ENCODE measurements at places on chromosomes 1 and 21. TPM values are rescaled to one million over a fixed set of nuclear protein-coding genes. Genes with fewer than 3 reads are reported as not detected.
A peak's percentile ranks its signal among the peaks of the same experiment; 100 is the strongest.

GRCh38 chr1:32503153-32503552, 36.1 kb upstream of the ZBTB8A start:
- DNase-seq: no peak

GRCh38 chr21:35510957-35511695, 462.0 kb upstream of the RUNX1 start:
- DNase-seq: no peak

- DNase-seq: no peak
These were observed 86.7 kb downstream of the C1orf94 start for GRCh38 chr1:34263406-34263805.

- DNase-seq: no peak
These were observed 470 bp upstream of the MTMR11 start for GRCh38 chr1:149936992-149937705.

- no peak for DNase-seq
These were observed 104.9 kb upstream of the TMPRSS2 start for GRCh38 chr21:41612674-41613532.

DNA sequence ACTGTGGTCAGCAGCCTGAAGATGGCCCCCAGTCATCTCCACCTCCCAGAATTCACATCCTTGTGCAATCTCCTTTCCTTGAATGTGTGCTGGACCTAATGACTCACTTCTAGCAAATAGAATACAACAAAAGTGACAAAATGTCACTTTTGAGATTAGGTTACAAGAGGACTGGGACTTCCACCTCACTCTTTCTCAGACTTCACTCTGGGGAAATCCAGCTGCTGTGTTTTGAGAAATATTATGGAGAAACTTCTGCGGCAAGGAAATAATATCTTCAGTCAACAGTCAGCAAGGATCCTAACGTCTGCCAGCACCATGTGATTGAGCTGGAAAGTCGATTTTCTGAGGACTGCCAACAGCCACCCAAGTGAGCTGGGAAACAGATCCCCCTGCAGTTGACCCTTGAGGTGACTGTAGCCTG, 70.5 kb upstream of the GADD45A start:
- no peak for DNase-seq

DNA sequence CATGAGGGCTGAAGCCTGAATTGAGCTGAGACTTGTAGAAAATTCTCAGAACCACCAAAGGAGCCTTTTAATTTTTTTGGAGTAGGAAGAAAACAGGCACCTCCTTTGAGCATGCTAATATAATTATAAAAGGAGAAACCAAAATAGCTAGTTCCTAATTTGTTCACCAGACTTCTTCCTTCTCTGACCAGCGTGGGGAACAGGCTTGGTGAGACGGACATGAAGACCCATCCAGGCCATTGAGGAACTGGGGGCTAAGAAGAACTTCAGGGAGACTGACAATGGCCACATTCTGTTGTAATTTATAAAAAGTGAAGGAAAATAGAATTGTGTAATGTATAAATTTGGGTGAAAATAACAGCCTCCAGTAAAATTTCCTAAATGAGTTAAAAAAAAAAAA, 62.6 kb downstream of the MAN1C1 start:
- no peak for DNase-seq

- no peak for DNase-seq
These were observed 20.1 kb downstream of the NADK start for GRCh38 chr1:1758059-1758621.

- no peak for DNase-seq
These were observed 9.3 kb downstream of the RASSF5 start for GRCh38 chr1:206516728-206516990.

- DNase-seq: peak; percentile 20
These were observed 19.1 kb downstream of the OLFML3 start for GRCh38 chr1:113998361-113998760.

DNA sequence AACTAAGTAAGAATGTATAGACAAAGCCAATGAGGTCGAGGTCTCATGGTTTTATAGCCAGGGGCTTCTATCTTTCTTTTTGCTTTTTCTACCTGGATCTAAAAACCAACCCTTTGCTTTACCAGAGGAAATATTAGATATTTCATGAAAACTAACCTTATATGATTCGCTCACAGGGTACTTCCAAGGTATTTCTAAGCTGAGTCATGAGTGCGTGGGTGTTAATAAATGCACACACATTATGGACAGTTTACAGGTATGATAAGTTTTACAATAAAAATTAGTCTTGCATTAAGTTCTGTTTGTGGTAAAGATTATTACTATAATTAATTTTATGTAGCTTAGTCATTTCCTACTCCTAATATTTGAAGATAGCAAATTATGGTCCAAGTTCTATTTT, 217.2 kb downstream of the CHRM3 start:
- no peak for DNase-seq

- no peak for DNase-seq
These were observed 256.8 kb downstream of the TOMM20 start for GRCh38 chr1:234871710-234872271.

DNA sequence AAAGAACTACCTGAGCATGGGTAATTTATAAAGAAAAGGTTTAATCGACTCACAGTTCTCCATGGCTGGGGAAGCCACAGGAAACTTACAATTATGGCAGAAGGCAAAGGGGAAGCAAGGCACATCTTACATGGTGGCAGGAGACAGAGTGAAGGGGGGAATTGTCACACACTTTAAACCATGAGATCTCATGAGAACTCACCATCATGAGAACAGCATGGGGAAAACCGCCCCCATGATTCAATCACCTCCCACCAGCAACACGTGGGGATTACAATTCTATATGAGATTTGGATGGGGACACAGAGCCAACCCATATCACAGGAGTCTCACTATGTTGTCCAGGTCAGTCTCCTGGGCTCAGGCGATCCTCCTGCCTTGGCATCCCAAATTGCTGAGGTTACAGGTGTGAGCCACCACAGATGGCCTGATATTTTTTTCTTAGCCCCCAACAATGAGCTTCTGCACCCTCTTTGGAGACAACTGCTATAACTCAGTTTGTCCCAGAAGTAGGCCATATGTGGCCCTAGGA, 22.5 kb upstream of the MORC3 start:
- DNase-seq: no peak

DNA sequence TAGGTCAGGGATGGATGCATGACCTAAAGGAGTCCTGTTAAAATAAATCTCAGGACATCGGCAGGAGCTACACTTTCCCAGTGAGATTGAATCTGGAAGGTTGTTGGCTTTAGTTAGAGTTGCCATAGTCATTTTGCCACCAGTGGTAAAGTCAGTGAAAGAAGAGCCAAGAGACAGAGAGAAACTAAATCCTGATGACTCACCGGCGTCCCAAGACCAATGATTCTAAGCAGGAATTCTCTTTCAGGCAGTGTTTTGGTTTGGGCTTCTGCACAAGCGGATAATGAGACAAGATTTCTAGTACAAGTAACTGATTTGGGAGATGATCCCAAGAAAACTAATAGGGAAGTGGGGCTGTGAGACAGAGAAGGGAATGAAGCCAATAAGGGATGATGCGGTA, 88.8 kb upstream of the ETS2 start:
- no peak for DNase-seq

DNA sequence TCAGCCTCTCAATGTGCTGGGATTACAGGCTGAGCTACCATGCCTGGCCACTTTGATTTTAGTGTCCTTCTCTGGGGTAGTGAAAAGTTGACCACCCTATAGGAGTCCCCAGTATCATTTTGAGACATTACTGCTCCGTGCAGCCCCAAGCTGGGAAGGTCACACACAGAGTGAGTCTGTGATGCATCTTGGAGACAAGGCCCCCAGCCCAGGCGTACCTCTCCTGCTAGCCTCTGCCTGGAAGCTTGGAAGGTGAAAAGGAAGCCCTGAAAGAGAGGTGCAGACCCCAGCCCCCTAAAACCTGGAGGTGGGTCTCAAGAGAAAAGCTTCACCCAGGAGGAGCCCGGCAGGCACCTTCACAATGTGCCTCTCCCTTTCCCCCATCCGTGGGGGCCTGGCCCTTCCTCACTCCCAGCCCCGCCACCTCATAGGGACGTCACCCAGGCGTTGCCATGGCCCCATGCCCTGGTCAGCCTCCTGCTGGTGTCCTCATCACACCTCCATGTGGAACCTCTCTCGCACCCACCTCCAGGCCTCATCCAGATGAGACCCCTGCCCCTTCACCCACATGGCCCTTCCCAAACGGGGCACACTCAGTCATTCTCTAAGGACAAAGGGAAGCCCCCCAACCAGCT, 5.6 kb upstream of the ARF1 start:
- DNase-seq: no peak

DNA sequence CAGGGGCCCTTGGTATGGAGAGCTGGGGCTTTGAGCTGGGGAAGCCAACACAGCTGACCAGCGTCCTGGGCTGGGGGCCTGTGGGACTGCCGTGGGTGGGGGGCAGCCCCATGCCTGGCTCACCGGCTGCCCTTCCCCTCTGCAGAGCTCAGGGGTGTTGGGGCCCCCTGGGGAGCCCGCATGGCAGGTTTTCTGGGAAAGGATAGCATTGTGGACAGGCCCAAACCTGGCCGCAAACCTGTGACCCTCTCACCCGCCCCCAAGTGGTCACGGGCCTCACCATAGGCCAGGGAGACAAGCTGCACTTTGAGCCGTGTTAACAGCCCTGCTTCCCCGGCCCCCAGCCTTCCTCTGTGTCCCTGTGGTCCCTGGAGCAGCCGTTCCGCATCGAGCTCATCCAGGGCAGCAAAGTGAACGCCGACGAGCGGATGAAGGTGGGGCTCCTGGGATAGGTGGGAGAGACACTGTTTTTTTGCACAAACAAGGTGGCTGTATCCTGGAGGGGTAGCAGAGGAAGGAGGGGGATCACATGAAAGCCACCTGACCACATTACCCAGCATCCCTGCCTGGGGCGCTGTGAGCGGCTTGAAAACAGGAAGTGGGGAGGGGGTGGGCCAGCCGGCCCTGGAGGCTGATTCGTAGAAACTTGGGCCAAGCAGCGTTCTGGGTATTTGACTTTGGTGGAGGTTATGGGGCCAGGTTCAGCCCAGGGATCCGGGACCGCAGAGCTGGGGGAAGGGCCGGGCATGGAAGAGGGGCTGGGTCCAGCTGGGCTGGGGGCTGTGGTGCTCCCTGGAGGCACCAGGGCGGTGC, 65.9 kb downstream of the PIK3CD start:
- peak; percentile 92 for DNase-seq

DNA sequence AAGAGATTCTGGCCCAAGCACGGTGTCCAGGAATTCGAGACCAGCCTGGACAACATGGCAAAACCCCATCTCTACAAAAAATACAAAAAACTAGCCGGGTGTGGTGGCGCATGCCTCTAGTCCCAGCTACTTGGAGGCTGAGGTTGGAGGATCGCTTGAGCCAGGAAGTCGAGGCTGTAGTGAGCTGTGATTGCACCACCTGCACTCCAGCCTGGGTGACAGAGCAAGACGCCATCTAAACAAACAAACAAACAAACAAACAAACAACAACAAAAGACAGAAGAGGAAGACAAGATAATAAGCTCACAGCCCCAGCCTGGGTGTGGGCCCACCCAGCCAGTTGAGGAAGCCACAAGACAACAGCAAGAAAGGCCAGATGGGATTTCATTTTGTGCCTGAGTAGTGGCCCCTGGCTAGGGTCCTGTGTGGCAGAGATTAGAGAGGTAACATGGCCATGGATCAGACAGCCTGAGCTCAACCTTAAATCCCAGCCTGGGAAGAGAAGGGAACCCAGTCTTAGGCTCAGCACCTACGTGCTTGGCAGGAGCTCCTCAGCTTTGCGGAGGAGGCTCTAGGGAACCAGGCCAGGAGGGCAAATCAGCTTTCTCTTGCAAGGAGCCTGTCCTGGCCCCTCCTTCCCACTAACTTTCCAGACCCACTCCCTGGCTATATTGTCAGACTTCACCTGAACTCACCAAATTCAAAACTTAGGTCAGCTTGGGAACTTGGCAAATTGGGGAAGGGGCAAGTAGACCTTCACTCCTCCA, 4.9 kb upstream of the BEST4 start:
- DNase-seq: no peak

GRCh38 chr1:5834477-5835178, 157.6 kb downstream of the NPHP4 start:
- no peak for DNase-seq

- no peak for DNase-seq
These were observed 898 bp upstream of the PTGS2 start for GRCh38 chr1:186681121-186681520.

DNA sequence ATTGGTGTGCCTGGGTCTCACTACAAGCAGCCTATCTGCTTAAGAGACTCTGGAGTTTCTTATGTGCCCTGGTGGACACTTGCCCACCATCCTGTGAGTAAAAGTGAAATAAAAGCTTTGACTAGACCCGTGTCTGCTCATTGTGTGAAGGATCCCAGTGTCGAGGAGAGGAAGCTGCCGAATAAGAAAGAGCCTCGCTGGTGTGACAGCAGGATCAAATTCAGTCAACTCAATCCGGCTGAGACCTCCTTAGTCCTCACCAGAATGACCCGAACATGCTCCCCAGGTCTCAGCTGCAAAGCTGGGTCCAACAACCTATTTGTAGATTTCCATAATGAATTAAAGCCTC, 14.8 kb downstream of the CD2 start:
- no peak for DNase-seq

DNA sequence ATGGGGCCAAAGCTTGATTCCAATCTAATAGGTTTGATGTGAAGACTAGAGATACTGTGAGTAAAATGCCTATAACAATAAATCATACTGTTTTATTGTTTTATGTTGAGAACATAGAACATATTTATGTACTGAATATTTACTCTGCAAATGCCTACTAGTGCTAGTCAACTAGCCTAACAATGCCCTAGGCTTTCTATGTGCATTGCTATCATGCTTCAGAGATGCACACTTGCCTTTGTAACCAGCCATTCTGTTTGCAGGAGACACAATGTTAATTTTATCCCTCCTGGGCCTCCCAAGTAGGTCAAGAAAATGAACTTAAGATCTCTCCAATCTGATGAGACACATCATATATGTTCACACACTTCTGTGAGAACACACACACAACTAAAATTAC, 530.8 kb upstream of the BEND5 start:
- DNase-seq: no peak

GRCh38 chr1:154384650-154385489, 20.3 kb upstream of the IL6R start:
- DNase-seq: no peak

DNA sequence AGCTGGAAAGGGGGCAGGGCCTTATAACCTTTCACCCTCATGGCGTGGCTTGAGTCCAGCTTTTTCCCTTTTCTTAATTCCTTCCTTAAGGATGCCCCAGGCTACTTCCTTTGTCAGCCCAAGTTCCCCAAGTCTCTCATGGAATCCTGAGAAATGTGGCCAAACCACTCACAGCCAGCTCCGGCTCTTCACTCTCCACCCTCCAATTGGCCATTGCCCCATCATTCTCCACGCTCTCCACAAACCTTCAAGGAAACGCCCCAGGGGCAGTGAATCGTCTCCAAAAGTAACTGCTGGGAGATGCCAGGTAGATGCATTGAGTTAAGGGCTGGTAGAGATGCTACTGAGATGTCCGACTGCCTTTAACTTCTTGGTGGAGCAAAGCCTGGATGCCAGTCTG, 113.5 kb upstream of the CD34 start:
- no peak for DNase-seq

- no peak for DNase-seq
These were observed 868 bp downstream of the ZBTB40 start for GRCh38 chr1:22452481-22452957.

GRCh38 chr1:84289169-84289785, 12.2 kb upstream of the SAMD13 start:
- DNase-seq: no peak

SPRR5 gene
- total RNA-seq: not detected

BRDT gene
- total RNA-seq: not detected

TNFRSF4 gene
- total RNA-seq: 4.3 TPM

MMEL1 gene
- 8.1 TPM for total RNA-seq

GBP7 gene
- not detected for total RNA-seq

EXO1 gene
- 3.5 TPM for total RNA-seq

CDC7 gene
- 3.8 TPM for total RNA-seq

DISP1 gene
- total RNA-seq: 3.5 TPM

MYBPH gene
- total RNA-seq: not detected

ROR1 gene
- total RNA-seq: under 0.01 TPM

All from hematopoietic multipotent progenitor cell (in vitro differentiated cells).